ENCODE measurements at places on chromosomes 3 and 15.
A peak's percentile ranks its signal among the peaks of the same experiment; 100 is the strongest.

- no peak for DNase-seq
These were observed 491.7 kb upstream of the RASGRP1 start for GRCh38 chr15:39056357-39056756.

DNA sequence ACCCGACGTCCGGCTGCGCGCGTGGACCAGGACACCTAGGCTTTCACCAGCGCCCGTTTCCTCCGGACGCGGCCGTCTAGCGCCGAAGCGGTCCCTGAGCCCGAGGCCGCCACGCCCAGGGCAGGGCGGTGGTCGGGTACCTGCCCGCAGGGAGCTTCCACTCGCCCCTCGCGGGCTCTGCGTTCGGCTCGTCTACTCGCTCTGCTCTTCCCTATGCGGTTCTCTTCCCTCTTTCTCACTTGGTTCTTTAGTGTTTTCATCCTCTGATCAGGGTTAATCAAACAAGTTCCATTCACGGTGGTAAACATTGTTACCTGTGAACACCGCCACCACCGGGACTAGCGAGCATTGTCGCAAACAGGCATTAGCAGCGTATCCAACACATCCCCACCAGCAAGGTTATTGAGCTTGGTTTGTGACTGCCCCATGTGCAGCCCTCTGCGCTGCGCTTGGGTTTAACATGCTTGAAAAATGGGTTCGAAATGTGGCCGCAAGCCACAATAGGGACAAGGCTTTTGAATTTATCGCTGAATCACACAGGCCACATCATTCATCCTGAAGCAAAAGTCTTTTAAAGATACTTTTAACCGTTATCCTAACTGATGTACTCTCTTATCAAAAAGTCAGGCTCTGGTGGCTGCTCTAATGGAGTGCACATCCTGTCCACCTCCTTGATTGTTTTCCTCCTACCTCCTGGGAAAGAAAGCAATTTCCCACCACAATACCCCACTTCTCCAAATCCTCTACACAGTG, 843 bp upstream of the CD47 start:
- DNase-seq, result peak; percentile 70

GRCh38 chr15:61057376-61057775, 171.7 kb downstream of the RORA start:
- DNase-seq, result no peak

DNA sequence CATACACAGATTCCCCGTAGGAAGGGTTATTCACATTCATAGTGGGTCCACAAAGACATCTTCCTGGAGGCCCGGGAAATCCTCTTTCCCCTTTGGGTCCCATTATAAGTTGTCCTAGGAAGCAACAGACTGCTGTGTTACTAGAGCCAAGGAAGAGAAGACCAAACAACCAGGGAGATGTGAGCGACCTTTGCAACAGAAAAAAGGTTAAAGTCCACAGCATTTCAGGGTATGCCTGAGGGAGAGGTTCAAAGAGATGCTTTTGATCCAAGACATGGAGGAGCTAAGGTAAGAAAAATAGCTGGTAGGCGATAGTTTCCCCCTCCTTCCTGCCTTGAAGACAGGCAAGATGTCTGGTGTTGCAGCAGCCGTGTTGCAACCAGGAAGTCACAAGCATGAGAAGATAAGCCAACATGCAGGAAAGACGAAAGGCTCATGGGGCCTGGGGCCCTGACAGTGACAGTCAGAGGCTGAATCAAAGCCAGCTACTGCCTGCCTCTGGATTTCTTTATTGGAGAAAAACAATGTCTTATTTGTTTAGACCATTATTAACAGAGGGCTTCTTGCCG, 30.9 kb downstream of the EAF1 start:
- no peak for DNase-seq

GRCh38 chr15:44541282-44541958, 4.5 kb downstream of the EIF3J start:
- DNase-seq, result no peak

GRCh38 chr3:57126244-57126643, 38.9 kb downstream of the IL17RD start:
- no peak for DNase-seq

- no peak for DNase-seq
These were observed 53.5 kb upstream of the CCDC54 start for GRCh38 chr3:107323723-107324122.

GRCh38 chr3:131772269-131773026, 262.4 kb downstream of the CPNE4 start:
- DNase-seq, result no peak

- DNase-seq, result no peak
These were observed 7.2 kb downstream of the PLXNB1 start for GRCh38 chr3:48422681-48423080.

DNA sequence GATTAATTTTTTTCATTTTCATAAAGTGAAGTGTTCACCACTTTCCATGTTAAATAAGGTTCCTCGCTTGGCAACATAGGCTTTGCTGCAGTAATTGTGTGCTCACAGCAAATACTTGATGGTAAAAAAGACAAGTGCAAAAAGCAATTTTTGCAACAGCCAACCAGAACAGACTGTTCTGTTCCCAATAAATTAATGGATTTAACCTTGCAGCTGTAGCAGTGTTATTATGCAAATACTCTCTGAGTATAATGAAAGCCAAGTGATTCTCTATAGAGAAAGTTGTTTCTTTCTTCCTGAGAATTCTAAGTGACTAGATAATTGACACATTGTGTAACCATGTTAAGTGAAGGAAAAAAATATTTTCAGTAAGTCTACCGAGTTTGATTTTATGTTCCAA, 183.7 kb upstream of the NAALADL2 start:
- no peak for DNase-seq

DNA sequence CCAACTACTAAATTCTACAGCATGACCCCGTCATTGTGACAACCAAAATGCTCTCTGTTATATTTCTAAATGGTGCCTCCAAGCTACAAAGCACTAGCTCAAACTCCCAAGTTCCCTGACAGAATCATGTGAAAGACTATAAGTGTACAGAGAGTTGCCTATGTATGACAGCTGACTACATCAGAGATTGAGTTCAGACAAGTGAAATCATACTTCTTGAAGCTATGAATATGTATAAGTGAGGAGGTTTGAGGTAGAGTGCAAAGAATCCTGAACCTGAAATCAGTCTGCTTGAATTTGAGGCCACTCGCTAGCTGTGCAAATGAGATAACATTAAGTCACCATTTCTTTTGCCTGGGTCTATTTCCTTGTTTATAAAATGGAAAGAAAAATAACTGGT, 63.9 kb upstream of the TP63 start:
- no peak for DNase-seq

- DNase-seq, result no peak
These were observed 11.3 kb downstream of the SHISA5 start for GRCh38 chr3:48492461-48493202.

GRCh38 chr15:70605606-70606410, 157.6 kb downstream of the UACA start:
- DNase-seq, result no peak

- DNase-seq, result no peak
These were observed 116.8 kb downstream of the EPHB1 start for GRCh38 chr3:134911586-134912548.

GRCh38 chr3:171388527-171388926, 71.7 kb downstream of the TNIK start:
- DNase-seq, result no peak

DNA sequence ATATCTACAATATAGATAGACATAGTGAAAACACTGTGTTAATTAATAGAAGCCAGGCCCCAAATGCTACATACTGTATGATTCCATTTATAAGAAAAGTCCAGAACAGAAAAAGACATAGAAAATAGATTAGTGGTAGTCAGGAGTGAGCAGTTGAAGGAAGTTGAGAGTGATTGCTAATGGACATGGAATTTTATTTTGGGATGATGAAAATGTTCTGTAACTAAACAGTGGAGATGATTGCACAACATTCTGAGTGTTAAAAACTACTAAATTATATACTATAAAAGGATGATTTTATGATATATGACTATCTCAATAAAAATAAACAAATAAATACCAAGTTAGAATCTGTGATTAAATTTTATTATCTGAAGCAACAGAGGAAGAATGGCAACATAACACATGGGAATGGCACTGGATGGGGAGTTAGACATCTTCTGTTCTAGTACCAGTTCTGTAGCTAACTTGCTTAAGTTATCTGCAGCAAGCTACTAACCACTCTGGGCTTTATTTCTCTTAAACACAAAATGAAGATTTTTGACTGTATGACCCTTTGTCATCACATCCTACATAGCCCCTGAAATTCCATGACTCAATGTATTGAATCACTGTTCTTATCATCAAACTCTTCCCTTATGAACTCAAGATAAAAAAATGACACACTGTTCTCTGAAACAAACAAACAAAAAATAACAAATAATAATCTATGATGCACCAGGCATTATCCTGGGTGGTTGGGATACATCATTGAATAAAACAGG, 612.7 kb downstream of the TBL1XR1 start:
- DNase-seq, result no peak

GRCh38 chr3:62277450-62277849, 95.9 kb downstream of the FEZF2 start:
- DNase-seq, result no peak

DNA sequence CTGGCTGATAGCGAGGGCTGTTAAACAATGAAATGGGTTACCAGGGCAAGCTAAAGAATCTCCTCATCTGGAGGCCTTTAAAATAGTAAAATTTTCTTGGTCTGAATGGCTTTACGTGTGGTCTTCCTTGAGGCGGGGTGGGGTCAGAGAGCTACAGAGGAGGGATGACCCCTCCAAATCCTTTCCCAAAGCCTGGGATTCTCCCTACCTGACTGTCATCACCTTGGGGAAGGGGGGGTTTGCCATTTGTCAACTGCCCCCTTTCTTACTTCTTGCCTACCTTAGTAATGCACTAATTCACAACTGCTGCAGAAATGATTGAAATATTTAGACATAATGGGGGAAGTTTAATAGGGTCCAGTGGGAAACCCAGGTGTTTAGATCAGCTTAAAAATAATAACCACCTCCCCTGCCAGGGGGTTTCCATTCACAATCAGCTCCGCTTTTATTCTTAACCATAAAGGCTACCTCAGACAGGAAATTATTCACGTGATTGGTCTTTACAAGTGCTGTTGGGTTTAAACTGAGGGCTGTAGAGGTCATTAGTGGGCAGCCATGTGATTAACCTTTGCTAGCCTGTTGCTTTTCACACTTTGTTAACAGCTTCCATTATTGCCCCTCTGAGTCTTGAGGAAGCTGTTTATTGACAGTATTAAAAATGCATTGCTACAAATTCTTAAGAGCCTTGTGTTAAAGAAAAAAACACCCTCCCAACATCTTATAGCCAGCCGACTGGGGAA, 276.5 kb upstream of the ATP11B start:
- DNase-seq, result no peak

DNA sequence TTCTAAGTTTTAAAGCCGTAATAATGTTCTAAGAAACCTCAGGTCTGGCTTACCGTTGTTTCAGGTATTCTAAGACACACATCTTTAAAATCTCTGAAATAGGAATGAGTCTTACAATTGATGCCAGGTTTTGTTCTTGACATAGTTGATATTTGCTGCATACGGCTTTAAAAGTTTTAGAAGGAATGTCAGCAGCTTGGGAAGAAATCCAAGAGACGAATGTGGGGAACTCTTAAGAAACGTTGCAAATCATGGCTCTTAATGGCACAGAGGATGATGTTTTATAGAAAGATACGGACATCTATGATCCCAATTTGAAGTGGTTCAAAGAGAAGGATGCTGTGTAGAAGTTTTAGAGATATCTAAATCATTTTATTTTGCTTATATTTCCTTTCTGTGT, 11.5 kb downstream of the NUDT16 start:
- no peak for DNase-seq

DNA sequence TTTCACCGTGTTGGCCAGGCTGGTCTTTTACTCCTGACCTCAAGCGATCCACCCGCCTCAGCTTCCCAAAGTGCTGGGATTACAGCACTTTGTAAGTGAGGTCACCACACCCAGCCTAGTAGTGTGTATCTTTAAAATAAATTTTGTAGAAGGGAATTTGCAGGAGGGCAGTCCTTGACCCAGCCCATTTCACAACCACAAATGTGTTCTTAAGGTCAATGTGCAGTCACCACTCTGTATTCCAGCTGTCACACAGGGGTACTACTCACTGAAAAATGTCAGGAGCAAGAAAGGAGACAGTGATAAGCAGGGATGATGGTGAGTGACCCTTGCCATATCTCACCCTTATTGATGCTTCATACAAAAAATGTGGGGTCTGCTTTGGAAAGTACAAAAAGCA, 98.5 kb downstream of the FRMD5 start:
- DNase-seq, result no peak

DNA sequence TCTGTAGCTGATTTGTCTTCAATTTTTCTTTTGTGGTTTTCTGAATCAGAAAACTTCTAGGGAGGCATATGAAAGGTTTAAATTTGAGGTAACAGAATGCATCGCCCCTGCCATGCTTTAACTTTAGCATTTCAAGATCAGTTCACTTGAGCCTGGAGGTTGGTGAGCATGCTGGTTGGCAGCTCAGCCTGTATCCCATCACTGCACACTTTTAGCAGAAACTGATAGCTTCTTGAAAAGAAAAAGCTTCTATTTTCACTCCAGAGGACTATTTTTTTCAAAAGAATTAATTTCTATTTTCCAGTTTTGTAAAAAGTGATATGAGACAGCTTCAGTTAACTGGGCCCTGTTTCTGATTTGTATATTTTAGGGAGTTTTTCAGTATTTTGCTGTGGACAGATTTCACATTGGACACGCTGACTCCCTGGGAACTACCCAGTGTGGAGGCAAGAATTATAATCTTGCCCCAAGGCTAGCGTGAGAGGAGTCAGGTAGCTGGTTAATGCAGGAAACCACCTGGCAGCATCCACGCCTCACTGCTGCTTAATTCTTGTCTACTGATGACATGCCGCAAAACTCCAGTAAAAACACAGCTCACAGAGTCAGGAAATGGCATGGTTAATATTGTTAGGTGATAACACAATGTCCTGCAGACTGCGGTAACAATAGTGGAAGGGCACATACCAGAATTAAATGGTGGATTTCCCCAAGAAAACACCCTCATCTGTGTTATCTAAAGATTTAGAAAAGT, 71.4 kb downstream of the DUT start:
- DNase-seq, result no peak

GRCh38 chr3:176919836-176920765, 277.2 kb downstream of the TBL1XR1 start:
- no peak for DNase-seq

DNA sequence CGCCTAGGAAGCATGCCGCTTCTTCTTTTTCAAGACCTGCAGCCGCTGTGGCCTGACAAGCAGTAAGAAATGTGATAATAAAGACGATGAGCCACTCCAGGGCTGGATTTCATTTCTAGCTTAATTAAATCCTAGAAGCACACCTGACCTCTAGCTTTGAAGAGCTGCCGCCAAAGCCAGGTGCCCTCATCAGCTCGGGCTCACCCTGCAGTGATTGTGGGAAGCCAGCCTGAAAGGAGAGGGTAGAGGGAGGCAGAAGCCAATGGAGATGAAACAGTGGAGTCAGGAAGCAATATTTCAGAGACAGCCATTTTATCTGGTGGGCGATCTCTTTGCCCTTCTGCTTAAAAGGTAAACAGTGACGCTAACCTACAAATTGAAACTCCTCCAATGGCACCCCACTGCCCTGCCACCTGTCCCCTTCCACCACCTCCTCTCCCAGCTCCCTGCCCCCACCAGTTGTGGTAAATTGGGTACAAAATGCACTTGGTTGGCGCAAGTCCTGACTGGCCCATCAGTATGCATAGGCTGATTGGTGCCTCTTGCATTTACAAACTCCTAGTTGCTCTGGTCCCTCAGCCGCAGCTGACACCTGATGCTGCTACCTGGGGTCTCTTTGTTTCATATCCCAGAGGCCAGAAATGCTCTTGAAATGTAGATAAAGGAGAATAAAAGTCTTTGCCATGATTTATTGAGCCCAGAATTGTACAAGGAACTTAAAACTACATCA, 385.3 kb downstream of the PDCD6IP start:
- no peak for DNase-seq

- no peak for DNase-seq
These were observed 14.2 kb downstream of the TERC start for GRCh38 chr3:169750665-169751064.

Data from activated CD8-positive, alpha-beta memory T cell treated with anti-CD3 and anti-CD28 coated beads, Interleukin-2, amount 50 U/mL, for 48 hours (primary cell).